Amniotic epithelial cell (primary cell): ENCODE measurements at places on chromosomes 13 and 19.

DNA sequence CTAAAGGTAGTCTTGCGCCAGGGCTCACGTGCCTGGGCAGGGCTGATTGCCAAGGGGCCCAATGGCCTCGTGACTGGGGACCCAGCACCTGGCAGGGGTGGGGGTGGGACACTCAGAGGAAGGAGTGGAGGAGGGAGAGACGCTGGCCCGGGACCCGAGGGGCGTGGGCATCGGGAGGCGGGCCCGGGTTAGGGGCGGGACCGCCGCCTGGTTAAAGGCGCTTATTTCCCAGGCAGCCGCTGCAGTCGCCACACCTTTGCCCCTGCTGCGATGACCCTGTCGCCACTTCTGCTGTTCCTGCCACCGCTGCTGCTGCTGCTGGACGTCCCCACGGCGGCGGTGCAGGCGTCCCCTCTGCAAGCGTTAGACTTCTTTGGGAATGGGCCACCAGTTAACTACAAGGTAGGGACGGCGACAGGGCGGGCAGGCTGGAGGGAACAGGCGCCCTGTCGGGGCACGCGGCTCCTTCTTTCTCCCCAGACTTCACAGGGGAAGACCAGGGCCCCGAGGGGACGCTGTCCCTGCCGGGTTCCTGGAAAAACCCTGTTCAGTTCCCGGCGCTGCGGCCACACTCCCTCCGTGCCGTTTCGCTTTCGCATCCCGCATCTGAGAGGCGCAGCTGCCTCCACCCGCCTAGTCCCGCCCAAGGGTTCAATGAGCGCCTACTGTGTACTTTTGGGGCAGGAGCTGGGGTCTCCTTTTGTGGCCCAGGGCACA is at the start of gene IFI30:
Gene IFI30 (plus strand): TSS at position 242 of the 717 bp plus-strand sequence. CDS start 29 bp downstream, at position 271.
- DNase-seq: no peak

- DNase-seq: peak; percentile 14
These were observed 1.3 kb downstream of the UBL3 start for GRCh38 chr13:29849071-29849631.

DNA sequence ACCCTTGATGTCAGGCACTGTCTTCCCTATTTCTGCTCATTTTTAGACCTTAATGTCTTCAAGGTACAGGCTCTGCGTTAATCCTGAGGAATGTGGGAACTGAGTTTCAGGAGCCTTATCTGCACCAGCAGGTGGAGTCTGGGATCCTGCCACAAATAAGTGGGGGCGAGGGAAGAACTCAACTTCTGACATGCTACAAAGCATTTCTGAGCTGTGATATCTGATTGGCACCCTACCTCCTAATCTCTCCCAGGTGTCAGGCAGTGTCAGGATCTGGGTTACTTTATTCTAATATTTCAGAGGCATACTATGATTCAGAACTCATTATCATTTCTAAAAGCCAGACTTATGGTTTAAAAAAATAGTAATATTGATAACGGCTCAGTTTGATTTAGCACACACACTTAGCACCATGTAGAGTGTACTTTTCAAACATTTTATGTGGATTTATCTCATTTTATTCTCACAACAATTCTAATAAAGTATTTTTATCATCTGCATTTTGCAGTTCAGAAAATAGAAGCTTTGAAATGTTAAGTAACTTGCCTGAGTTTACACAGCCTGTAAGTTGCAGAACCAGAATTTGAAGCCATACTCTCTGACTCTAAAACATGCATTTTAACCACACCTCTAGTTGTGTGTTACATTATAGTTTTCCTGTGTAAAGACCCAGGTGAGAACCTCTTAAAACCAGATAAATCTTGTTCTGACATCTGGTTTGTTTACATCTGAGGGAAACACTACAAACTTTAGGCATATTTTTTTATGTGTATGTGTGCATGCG is 358.6 kb downstream of the TDRD3 start:
- DNase-seq: no peak

DNA sequence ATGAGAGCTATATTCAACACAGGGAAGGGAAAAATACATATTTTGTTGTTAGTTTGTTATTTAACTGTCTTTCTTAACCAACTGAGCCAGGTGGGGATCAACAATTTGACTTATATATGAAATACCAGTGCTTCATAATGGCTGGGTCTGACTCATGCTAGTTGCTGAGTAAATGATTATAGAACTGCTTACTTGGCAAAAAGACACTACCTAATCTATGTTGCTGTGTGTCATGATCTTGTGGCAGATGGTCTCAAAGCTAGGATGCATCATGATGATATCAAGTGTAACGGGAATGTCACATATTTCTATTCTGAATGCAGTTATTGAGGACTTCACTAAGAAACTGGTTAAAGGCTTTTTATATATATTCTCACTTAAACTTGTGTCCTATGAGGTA is 727.4 kb upstream of the SLITRK1 start:
- DNase-seq: peak; percentile 4

DNA sequence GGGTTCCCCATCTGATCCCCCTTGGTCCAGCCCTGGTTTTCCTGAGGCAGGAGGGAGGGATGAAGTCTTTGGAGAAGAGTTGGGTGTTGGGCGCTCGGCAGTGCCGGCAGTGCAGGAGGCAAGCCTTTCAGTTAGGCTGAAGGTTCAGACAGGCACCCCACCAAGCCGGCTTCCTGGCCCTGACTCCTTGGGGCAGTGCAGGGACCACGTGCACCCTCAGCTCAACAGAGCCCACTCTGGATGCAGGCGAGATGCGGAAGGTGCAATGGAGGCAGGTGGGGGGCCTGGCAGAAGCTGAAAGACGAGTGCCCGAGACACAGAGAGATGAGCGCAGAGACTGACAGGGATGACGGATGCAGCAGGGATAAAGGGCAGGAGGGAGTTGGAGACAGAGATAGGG is 11.1 kb downstream of the MAMSTR start:
- DNase-seq: no peak

DNA sequence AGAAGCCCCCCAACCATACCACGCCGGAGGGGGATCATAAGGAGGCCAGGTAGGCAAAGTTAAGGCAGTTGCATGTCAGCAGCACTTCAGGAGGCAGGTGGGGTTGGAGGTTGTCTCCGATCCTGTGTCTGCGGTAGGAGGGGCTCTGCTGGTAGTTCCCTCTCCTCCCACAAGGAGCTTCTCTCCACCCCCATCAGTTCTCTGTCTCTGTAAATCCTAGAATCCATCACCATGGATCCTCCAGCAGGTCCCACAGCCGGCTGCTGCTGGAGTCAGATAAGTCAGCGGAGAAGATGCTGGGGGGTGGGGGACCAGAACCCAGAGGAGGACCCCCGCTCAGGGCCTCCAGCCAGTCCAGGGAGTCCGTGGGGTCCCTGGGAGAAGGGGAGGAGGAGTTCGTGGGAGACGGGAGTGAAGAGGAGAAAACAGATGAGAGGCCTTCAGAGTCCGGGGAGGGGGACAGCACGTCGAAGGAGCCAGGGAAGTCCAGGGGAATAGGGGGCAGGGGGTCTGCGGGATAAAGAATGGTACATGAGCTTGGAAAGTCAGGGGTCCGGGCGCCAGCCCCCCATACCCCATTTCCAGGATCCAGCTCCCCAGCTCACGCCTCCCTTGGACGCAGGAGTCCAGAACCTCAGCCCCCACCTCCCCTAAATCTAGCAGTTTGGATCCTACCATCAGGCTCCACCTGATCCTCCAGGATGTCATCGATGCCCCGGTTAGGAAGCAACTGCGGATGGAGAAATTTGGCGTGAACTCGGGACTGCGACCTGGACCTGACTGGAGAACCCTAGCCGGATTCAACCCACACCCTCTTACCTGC is 6.3 kb downstream of the MAMSTR start:
- DNase-seq: peak; percentile 38

DNA sequence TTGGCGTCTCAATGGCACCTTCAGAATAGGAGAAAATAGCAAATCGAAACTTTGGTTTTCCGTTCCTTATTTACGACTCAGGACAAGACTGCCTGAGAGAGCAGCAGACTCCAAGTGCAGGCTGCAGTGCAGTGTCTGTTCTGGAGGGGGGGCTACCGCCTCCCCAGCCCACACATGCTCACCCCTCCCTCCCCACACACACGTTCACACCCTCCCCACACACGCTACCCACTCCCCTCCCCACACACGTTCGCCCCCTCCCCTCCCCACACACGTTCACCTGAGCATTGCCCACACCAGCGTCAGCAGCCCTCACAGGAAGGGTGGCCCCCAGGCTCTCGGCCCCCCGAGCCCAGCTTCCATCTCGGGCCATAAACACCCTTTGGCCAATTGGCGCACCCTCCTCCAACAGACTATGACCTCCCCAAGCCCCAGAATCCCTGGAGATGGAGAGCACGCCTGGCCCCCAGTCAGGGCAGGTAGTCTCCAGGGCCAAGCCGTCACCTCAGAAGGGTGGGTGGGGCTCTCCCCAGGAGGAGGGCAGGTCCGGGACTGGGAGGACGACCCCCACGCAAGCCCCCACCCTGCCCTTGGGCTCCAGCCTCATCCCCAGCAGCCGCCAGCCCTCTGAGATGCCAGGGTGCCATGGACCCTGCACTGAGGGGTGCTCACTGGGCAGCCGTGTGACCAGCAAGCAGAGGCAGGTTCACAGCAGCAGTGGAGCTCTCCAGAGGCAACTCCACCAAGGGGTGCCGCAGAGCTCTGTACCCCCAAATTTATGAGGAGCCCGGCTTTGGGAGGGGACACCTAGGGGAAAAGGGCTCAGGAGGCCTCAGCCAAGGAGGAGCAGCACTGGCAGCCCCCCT is 27.5 kb downstream of the RASA3 start:
- DNase-seq: no peak

- DNase-seq: no peak
These were observed 56.4 kb downstream of the IER2 start for GRCh38 chr19:13206587-13206986.

- no peak for DNase-seq
These were observed 1.1 kb downstream of the CYP2S1 start for GRCh38 chr19:41194157-41194552.

DNA sequence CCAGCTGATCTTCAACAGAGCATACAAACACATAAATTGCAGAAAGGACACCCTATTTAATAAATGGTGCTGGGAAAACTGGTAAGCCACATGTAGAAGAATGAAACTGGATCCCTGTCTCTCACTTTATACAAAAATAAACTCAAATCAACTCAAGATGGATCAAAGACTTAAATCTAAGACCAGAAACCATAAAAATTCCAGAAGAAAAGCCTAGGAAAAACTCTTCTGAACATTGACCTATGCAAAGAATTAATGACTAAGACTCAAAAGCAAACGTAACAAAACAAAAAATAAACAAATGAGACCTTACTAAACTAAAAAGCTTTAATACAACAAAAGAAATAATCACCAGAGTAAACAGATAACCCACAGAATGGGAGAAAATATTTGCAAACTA is 74.5 kb upstream of the ABCC4 start:
- DNase-seq: no peak

DNA sequence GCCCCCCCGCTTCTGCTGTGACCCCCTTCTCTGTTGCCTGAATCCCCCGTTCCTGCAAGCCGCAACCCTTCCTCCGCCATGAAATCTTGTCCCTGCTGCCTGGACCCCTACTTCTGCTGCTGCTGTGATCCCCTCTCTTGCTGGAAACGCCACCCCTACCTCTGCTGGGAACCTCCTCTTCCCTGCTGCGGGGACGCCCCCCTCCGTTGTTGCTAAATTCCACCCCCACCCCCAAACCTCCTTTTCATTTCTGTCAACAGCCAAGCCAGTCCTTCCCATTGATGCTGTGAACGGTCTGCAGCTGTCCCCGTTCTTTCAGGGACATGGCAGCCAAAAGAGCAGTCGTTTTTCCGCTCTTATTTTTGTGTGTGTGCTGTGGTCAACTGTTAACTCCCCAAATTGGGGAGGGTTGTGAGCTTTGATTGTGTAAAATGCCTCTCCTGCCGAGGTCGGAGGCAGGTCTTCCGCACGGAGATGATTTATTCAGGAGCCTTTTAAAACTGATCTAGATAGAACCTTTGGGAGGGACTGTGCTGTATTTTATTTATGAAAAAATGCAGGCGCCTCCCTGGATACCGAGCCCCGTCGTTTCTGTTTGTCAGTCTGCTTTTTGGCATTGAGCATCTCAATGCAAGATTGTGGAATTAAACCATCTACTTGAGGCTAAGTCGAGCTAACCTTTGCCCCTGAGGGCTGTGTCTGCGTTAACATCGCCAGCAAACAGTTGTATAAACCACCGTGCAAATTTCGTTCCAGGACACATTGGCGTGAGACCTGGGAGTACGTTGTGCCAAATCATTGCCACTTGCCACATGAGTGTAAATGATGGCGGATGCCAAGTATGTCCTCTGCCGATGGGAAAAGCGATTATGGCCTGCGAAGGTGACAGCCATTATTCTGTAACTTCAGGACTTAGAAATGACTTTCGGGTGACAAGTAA is 27.9 kb upstream of the NDUFS7 start:
- peak; percentile 40 for DNase-seq

DNA sequence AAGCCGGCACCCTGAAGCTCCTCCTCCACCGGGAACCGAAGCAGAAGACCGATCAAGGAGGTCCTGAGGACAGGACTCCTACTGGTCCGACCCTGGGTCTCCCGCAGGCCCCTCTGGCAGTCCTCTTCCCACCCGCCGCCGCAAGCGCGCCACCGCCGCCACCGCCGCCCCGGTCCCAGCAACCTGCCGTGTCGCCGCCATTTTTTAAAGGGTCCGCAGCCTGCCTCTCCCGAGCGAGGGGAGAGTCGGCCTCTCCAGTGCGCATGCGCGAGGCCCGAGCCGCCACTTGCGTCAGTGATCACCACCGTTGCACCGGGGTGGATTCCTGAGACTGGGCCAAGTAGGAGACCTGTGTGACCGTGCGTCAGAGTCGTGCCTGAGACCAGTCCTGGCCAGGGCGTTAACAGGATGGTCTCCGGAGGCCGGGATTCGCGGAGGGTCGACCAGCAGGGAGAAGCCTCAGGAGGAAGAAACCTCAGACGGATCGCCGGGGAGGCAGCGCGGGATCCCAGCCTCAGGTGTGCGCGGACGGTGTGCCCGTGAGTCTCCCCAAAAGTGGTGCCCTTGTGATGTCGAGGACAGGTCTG is 51.6 kb downstream of the ZNF146 start:
- DNase-seq: no peak

DNA sequence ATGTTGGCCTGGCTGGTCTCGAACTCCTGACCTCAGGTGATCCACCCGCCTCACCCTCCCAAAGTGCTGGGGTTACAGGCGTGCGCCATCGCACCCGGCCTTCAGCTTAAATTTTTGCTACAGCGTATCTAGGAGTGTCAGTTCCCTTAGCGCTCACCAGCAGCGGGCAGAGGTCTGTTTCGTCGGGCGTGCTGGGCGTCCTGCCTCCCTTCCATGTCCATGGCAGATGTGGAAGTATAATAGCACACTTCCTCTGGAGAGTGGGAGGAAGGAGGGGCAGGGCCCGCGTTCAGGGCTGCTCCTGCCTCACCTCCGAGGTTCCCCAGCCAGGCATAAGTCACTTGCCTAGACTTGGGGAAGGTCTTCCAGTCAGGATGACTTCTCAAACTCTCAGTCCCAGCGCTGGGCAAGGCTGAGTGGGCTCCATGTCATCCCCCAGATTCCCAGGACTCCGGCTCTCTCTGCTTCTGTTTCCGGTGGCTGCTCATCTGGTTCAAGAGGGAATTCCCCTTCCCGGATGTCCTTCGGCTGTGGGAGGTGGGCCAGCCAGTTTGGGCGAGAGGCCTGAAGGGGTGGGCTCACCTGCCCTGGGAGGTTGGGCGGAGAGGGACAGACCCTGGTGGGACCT is 9.5 kb downstream of the IL4I1 start:
- no peak for DNase-seq
